ENCODE measurements at places on chromosomes 6 and 20. TPM values are rescaled to one million over a fixed set of nuclear protein-coding genes. Genes with fewer than 3 reads are reported as not detected.
A peak's percentile ranks its signal among the peaks of the same experiment; 100 is the strongest.

The MCUR1 gene
- 16.4 TPM for total RNA-seq

The SAMD10 gene
- total RNA-seq = 23.7 TPM

The FUCA2 gene
- total RNA-seq = 45.5 TPM

The CD83 gene
- 5.1 TPM for total RNA-seq

GRCh38 chr6:155795173-155795796, 339.6 kb upstream of the NOX3 start:
- H3K4me1 ChIP-seq = peaks cover 35% of the 10 kb centered on the region
- H3K36me3 ChIP-seq = peaks cover 11% of the 10 kb centered on the region
- peak; percentile 20 for DNase-seq
- H3K27ac ChIP-seq = peak overlapping the region; percentile 90
- H3K4me3 ChIP-seq = no peak overlapping the region

- H3K4me1 ChIP-seq = peaks cover 29% of the 10 kb centered on the region
- no peak overlapping the region for H3K27ac ChIP-seq
- H3K27me3 ChIP-seq = no peaks in the 10 kb centered on the region
- DNase-seq = peak; percentile 56
- H3K36me3 ChIP-seq = peaks cover 10% of the 10 kb centered on the region
Measured at GRCh38 chr6:125099211-125100073, 54.1 kb upstream of the TPD52L1 start.

DNA sequence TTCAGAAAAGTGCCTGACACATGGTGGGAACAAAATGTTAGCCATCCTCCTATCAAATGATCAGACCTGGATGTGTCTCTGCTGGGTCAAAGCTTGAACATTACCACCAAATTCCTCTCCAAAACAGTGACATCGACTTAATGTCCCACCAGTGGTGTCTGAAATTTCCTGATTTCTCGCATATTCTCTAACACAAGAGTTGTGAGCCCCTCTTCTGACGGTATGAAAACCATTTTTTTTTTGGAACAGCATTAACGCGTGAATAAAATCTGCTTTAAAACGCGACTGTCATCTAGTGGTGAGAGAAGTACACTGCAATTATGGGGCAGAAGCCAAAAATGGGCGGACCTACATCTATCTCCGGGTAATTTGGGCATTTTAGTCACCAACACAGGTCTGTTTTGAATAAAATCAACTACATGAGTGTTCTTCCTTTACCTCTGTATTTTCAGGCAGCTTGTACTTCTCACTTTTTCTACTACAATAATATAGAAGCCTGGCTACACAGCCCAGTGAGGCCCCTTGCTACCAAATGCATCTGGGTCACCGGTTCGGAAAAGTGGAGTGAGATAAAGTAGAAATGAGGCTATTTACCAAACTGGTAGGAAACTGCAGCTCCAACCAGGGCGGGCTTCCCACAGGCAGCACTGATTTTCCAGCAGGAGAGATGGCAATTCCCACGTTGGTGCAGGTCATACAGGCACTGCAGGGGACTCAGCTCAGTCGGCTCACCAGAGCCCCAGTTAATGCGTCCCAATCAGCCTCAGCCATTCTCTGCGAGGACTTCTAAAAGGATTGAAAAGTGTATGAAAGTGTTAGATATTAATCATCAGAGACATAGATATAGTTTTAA, 27.4 kb downstream of the MGME1 start:
- H3K4me3 ChIP-seq = no peak overlapping the region
- no peaks in the 10 kb centered on the region for H3K27me3 ChIP-seq
- peak; percentile 6 for DNase-seq
- no peaks in the 10 kb centered on the region for H3K4me1 ChIP-seq

- H3K27ac ChIP-seq = no peak overlapping the region
- no peaks in the 10 kb centered on the region for H3K36me3 ChIP-seq
- no peak for DNase-seq
Measured at GRCh38 chr20:59413326-59413865, 113.0 kb downstream of the EDN3 start.

- H3K36me3 ChIP-seq = no peaks in the 10 kb centered on the region
- no peaks in the 10 kb centered on the region for H3K27me3 ChIP-seq
- no peak overlapping the region for H3K27ac ChIP-seq
- H3K4me1 ChIP-seq = peaks cover 15% of the 10 kb centered on the region
- H3K4me3 ChIP-seq = no peak overlapping the region
Measured at GRCh38 chr6:46964716-46965519, 43.2 kb upstream of the ADGRF5 start.

Data from Calu3 (cell line).